ENCODE measurements at places on chromosomes 3 and 15. TPM values are rescaled to one million over a fixed set of nuclear protein-coding genes. Genes with fewer than 3 reads are reported as not detected.

Gene LMAN1L
- total RNA-seq = not detected

DNA sequence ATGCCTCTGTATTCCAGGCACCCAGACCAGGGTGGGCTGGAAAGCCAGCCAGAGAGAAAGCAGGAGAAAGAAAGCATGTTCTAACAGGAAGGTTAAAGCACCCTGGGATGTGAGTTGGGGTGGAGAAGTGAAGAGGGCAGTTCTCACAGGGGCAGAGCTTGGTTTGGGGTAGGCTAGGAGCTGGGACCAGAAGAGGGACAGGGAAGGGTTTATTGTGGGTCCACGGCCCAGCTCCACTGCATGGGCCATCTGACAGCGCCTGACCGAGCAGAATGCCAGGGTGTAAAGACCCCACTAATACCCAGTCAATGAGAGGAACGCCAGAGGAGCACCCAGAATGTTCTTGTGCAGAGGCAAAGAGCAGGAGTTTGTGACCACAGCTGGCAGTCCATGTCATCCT is 27.1 kb upstream of the MAGEF1 start:
- no peak for DNase-seq

Gene TTC21A
- 1.2 TPM for total RNA-seq

Gene SHC4
- 1.9 TPM for total RNA-seq

DNA sequence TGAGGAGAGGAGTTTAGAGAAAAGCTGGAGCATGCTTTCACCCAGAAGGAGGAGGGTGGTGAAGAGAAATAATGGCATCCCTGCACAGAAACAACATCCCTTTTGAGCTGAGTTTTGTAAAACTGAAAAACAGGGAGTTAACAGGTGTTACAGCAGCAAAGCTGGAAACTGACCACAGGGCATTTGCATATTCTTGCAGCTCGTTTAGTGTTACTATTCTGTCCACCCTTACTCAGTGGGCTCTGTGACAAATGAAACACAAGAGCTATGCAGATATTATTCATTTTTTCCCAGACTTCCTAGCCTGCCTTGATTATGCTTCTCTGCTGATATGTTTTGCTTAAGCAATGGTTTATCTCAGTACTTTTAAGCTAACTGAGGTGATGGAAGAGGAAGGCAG is 272.0 kb downstream of the NEK10 start:
- no peak for DNase-seq

Gene FOXL2
- 0.36 TPM for total RNA-seq

GRCh38 chr3:71994906-71995305 is 210.0 kb upstream of the PROK2 start:
- no peak for DNase-seq

DNA sequence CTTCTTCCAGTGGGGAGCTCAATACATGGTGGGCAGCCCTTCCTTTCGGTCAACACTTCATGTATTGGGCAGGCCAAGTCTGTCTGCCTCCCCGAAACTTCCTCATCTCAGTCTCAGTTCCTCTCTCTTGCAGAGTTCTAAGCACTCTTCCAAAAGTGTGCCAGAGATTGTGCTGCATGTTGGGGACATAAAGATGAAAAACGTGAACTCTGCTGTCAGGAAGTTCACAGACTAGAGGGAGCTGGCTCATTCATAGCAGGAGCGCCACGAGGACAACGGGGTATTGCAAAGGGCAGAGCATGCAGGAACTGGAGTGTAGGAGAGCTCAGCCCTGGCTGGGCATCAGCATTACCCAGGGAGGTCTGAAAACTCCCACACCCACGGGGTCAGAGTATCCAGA is 15.3 kb upstream of the EPHB3 start:
- no peak for DNase-seq

Gene CHRD
- not detected for total RNA-seq

DNA sequence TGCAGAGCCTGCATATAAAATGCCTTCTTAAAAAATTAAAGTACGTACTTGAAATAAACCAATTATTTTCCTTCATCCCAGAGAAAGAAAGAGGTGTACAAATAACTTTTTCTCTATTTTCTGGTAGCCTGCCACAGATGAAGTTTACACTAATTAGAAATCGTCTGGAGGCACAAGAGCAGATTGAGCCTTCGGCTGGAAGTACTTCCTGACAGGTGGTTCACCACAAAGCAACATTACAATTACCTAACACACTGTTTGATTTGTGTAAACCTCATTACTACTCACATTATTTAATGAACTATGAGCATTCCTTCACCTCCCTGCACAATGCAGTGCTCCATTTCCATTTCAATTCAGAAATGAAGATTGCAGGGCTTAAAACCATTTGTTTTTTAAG is 856.1 kb downstream of the SI start:
- no peak for DNase-seq

DNA sequence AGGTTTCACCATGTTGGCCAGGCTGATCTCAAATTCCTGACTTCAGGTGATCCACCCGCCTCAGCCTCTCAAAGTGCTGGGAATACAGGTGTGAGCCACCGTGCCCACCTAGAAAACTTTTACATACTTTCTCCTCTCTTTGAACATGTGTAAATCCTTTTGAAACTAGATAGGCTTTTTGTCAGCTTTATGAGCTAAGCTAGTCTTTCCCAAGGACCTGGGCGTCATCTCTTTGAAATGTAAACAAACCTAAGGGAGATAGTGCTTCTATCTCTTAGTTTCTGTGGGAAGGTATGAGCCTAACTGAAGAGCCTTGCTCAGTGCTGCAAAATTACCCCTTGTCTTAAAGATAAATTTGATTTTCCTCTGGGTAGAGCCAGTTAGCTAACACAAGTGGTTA is 4.8 kb downstream of the CX3CR1 start:
- DNase-seq = no peak

Gene ARPP21
- not detected for total RNA-seq

Gene SLC6A6
- total RNA-seq = 59.0 TPM

DNA sequence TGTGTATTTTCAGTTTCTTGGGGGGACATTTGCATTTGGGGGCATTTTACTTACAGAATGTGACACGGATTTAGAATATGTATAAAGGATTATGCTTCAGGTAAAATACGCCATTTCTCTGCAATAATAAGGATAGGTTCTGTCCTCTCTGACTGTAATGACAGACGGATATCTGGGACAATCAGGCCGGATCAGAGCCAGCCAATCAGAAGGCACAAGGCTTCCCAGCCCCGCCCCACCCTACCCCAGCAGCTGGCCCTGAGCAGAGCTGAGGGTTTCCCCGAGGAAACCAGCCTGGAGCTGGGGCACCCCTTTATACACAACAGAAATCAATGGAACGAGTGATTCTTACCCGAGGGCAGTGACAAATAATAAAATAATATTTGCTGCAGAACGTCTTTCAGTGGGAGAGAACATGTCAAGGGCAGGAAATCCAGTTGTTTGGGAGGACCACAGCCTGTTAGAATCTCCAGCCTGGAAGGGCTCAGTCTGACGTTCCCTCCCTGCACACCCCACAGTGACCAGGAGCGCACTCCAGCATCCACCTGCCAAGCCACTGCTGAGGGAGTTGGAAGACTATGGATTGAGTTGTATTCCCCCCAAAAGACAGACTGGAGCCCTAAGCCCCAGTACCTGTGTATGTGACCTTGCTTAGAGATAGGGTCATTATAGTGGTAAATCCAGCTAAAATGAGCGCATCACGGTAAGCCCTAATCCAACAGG is 30.3 kb upstream of the SEC13 start:
- DNase-seq = no peak

DNA sequence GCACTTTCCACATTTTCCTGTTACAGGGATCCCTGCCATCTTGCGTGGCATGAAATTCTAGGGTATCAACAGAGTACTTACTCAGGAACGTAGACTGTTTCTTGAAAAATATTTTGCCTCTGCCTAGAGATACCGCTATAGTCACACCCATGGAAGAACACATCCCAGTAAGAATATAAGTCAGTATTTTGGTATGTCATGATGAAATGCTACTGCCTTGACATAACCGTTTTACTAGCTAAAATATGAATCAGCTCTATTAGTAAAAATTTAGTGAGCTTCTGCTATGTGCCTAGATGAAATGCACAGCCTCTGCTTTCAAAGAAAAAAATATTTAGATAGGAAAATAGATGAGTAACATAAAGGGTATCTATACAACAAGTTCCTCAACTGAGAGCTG is 276.4 kb downstream of the TBC1D5 start:
- DNase-seq = no peak

GRCh38 chr3:187684880-187685279 is 14.7 kb upstream of the SST start:
- DNase-seq = peak; percentile 68

DNA sequence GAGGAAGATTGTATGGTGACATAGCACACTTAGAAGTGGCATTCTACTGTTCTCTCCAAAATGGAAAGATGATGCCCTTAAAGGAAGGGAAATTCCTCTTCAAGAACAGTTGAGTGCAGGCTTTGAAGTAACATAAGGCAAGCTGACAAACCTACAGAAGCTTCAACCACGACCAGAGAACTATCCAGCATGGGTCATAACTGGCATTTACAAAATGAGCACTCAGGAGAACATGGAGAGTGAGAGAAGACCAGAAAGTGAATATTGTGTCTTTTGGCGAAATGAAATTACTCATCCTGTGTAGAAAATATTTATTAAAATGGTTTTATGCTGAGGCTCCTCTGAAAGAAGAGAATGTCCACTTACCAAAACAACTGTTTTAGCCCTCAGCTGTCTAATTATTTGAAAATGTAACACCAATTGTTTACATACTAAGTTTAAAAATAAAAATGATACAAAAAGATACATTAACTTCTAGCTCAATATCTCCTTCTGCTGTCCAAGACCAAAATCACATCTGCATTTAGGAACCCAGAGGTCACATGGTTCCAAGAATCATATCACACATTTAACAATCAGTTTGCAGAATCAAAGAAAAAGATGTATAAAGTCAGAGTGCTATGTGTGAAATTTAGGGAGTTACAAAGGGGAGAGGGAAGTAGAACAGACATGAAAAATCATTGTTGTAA is 216.9 kb downstream of the ATP8B4 start:
- peak; percentile 44 for DNase-seq

Measured in RPMI7951 (cell line).